ENCODE measurements at places on chromosomes 1 and 21.

- no peak for DNase-seq
These were observed 115.7 kb upstream of the HIVEP3 start for GRCh38 chr1:42034426-42034825.

DNA sequence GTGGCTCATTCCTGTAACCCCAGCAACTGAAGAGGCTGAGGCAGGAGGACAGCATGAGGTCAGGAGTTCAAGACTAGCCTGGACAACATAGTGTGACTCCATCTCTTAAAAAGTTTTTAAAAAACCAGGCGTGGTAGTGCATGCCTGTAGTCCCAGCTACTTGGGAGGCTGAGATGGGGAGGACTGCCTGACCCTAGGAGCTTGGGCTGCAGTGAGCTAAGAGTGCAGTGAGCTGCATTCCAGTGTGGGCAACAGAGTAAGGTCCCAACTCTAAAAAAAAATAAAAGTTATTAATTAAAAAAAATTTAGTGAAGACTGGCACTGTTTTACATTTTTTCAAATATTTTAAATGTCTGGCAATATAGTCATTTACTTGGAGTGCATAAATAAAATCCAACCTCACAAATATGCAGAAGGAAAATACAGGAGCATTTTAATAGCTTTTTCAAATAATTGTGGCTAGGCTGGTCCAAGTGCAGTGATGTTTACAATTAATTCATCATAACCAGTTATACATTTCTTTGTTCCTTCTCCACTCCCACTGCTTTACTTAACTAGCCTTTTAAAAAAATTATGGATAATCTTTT lies 10.8 kb downstream of the ZBTB8OS start:
- no peak for DNase-seq

DNA sequence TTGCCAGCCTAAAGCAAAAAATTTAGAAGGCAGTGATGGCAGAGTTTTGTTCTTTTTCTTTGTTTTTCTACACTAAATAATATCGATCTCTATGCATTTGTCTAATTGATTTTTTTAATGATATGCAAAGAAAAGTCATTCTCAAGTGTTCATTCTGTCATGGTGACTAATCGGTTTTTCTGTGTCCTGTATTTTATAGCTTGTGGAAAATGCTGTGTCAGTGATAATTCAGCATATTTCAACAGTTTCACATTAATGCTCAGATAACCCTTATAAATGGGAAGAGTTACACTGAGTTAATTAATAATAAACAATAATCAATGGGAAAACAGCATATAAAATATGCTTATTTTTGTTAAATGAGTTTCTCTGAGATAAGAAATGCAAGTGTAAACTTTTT lies 824.9 kb downstream of the AMY1C start:
- DNase-seq: no peak

DNA sequence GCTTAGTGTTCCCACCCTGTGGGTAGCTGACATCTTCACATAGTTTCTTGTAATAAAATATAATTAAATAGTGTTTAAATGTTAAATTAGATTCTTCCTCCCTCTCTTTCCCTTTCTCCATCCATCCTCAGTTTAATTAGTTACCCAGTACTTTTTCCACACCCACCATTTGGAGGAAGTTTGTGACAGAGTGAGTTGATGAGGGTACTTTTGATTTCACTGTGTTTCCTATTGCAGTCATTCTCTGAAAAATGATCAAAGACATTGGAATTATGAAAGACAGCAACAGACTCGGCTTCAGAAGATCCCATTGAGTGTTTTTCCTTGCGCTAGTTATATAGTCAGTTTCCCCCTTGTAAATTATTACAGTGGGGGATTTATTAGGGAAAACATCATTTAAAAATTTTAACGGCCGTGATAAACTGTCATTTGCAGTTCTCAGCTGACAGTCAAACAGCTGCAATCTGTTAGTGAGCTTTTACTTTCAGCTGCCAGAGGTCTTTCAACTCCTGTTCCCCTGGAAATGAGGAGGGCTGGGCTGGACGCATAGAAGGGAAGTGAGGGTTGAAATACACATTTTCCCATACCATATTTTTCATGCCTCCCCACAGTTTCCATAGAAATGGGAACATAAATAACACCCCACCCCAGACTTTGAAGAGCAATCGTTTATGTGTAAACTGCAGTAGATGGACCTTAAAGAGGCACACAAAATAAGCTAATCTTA lies 61.3 kb upstream of the CACYBP start:
- DNase-seq: no peak

DNA sequence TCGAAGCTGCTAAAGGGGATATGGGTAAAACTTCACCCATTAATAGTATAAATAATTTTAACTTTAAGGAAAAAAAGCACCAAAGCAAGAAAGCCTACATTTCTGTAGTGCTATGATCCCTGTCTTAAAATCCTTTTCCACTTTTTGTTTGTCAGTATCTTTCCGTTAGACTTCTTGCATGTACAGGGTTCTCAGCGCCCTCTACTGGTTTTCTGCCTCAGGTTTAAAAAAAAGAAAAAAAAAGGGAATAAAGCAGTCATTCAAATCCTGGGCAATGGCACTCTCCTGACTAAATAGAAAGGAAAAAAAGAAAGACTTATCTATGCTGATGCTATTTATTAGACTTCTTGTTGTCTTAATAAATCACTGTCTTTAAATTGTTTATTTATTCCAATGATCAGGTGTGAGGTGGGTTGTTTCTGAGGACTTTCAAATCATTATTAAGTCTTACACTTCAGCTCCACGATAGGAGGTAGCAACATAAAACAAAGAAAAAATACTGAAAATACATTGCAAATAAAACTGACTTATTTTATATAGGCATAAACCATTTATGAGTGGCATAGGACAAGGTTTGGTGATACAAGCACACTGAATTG lies 475.4 kb upstream of the NR5A2 start:
- DNase-seq: peak; percentile 36

- no peak for DNase-seq
These were observed 465.2 kb downstream of the NPHP4 start for GRCh38 chr1:5526822-5527551.

GRCh38 chr1:218473522-218473921 lies 128.4 kb downstream of the TGFB2 start:
- DNase-seq: no peak

DNA sequence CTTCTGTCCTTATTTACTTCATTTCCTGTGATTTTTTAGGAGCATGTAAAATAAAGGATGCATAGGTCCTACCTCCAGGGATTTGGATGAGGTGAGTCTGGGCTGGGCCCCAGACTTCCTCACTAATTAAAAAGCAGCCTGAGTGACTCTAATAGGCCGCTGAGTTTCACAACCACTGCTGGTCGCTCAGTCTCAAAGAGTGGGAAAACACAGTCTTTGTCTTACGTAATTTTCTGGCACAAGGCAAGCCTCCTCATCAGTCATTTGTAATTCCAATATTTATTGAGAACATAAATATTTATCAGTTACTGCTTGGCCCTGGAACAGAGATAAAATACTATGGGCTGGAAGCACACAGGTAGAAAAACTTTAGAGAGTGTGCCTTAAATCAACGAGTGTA lies 195.4 kb upstream of the RUNX1 start:
- no peak for DNase-seq

DNA sequence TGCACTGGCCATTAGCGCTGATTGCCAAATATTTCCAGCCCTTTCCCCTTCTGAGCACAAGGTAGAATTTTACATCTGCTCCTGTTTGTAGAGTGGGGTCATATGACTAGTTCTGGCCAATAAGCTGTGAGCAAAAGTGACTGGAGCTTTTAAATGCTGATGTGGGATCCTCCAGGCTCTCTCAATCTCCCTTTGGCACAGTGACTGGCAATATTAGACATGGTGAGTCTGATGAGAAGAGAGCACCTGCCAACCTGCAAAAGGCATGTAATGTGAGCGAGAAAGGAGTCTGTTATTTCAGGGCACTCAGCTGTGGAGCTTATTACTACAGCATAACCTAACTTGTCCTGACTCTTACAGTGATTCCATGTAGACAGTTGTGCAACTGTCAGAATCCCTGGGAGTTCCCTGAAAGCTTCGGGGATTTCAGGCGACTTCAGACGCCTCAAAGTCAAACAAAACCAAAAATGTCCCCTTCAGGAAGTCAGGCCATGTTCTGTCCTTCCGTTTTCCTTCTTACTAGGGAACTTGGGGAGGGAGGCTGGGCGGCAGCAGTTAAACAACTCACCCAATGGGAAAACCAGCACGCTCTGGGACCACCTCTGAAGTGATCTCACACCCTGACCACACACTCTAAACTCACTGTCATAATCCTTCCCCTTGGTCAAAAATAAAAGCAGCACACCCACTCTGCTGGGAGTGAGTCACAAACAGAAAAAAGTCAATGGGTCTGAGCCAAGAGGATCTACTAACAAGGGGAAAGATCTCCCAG lies 3.6 kb upstream of the RASSF5 start:
- peak; percentile 44 for DNase-seq

- DNase-seq: no peak
These were observed 12.9 kb downstream of the NRIP1 start for GRCh38 chr21:15051644-15052458.

- DNase-seq: no peak
These were observed 318.4 kb upstream of the OLFM3 start for GRCh38 chr1:102315096-102315495.

DNA sequence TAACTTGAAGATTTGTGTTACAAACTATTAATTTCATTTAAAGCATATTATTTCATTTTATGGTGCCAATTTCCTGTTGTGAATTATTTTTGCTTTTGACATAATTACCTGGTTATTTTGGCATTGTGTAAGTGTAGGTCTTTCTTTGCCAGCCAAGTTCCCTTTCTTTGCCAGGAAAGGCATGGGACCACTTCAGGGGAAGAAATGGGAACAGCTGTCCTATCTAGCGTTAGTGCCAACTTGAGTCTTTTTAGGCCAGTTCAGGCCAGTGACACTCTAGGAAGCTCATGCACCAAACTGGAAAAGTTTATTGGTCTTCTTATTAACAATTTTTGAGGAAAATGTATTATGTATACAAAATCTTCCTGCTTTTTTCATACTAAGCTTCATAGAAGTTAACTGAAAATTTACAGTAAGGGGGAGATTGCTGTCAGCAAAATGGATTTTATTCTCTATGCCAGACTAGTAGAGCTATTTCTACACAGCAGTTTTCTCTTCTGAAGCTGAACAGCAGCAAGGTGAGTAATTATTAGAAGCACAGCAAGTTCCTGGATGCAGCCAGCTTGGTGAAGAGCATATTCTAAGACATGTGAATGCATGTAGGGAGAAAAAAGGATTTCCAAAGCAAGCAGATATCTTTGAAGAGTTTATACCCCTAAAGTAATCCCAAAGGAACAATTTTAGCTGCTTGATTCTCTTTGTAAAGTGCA lies 914.6 kb upstream of the ADGRL4 start:
- no peak for DNase-seq

- no peak for DNase-seq
These were observed 7.9 kb upstream of the RAB7B start for GRCh38 chr1:206011057-206011456.

- DNase-seq: no peak
These were observed 28.4 kb downstream of the TRIM33 start for GRCh38 chr1:114482585-114482984.

GRCh38 chr1:58003059-58003458 lies 543.5 kb downstream of the OMA1 start:
- no peak for DNase-seq

- DNase-seq: no peak
These were observed 310.1 kb downstream of the USH2A start for GRCh38 chr1:216113181-216113580.

GRCh38 chr1:95520390-95520789 lies 286.4 kb downstream of the RWDD3 start:
- no peak for DNase-seq

DNA sequence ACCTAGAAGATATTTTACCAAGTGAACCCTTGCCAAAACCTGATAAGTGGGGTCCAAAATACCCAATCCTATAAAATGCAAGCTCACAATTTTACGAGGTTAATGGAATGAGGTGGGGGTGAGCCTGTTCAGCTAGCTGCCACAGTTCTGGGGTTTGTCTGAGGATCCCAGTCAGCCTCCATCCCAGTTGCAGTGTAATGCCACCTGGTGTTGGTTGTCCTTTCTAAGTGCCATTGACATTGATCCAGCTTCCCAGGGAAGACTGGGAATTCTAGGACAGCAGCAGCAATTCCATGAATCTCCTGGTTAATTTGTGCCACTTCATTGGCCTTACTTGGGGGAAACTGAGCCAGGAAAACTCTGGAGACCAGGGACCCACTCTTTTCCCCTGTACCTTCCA lies 298.3 kb downstream of the RWDD3 start:
- no peak for DNase-seq

DNA sequence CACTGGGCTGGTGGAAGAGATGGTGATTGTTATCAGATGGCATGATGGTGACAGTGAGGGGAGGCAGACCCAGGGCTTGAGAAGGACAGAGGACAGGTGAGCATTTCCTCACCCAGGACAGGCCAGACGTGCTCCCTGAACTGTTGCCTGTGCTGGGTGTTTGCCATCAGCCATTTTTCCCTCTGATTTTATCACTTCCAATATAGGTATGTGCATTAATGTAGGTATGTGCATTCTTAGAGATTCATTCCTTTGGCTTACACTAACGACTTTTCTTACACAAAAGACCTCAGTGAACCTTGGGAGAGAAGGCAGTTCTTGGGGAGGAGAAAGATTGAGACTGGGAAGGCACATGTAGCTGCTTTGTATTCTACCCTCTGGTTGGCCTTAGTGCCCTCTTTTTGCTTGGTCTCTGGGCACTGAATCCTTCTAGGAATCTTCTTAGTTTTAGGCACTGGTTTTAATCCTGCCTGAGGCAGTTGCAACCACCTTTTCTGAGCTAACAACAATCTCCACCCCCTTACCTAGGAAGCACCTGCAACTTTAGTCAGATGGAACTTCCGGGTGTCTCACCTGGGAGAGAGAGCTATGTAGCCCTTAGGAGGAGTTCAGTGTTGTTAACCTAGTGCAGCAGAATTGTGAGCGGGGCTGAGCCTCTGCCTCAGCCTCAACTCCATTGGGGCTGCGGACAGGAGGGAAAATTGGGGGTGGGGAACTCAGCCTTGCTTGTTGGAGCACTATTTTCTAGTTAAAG lies 30.9 kb downstream of the C1orf116 start:
- no peak for DNase-seq

DNA sequence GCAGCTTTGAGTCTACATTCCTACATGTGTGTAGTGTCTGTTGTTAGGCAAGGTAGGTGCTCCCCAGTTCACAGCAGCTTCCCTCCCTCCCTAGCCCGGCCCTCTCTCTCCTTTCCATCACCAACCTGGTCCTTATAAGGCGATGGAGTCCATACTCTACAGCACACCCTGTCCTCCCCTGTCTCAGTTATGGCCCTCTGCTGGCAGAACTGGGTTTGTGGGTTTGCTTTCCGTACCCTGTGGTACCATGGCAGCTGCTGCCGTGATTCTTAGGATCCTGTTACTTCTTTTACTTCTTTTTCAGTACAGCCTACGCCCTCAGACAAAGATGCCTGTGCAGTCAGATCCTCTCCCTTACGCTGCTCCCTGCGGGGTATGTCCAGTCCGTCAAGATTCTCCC lies 31.7 kb downstream of the AK5 start:
- DNase-seq: no peak

- no peak for DNase-seq
These were observed 64.8 kb upstream of the PTCH2 start for GRCh38 chr1:44907893-44908292.

GRCh38 chr1:68269637-68270430 lies 37.5 kb upstream of the WLS start:
- DNase-seq: no peak

- no peak for DNase-seq
These were observed at the start of gene KRTAP19-1 for GRCh38 chr21:30480145-30480544. Gene KRTAP19-1, minus strand, starts transcription at chr21:30480367. Its CDS starts 50 bp downstream, at chr21:30480317.

- no peak for DNase-seq
These were observed 1148.8 kb upstream of the ADGRL4 start for GRCh38 chr1:80155371-80155770.

- DNase-seq: no peak
These were observed 4.3 kb upstream of the CHI3L2 start for GRCh38 chr1:111223126-111223685.
